ENCODE measurements at places on chromosomes 2 and 18. TPM values are rescaled to one million over a fixed set of nuclear protein-coding genes. Genes with fewer than 3 reads are reported as not detected.

GRCh38 chr2:36780231-36780839, 83.8 kb downstream of the VIT start:
- peak; percentile 76 for DNase-seq

GRCh38 chr18:28163201-28163775, 13.6 kb downstream of the CDH2 start:
- no peak for DNase-seq

- no peak for DNase-seq
Observed at GRCh38 chr2:106018141-106018540, 176.0 kb downstream of the UXS1 start.

GRCh38 chr18:79476031-79476917, 80.5 kb downstream of the NFATC1 start:
- peak; percentile 90 for DNase-seq

GRCh38 chr2:218501665-218502064, 66.5 kb downstream of the USP37 start:
- no peak for DNase-seq

DNA sequence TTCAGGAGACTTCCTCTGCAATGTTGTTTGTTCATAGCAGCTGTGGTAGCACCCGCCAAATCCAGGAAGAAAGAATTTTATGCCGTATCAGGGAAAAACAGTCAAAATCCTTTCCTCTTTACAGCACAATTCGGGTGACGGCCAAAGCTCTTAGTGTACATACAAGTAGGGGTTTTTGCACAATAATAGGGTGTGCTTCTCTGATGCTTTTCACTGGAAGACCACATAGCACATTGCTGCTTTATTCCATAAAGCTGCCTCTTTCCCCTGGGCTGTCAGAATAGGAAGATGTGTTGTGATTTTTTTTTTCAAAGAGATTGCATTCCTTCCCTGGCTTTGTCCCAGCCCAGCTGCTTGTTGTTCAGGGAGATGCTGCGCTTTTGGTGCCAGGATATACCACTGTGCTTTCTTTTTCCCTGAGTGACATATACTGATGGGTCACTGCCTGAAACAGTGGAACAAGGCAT, 27.2 kb upstream of the LANCL1 start:
- no peak for DNase-seq

SPC25 gene
- 13.9 TPM for total RNA-seq

Data from SK-MEL-5 (cell line).